ENCODE measurements at places on chromosomes 1 and 21. TPM values are rescaled to one million over a fixed set of nuclear protein-coding genes. Genes with fewer than 3 reads are reported as not detected.

Gene MCL1
- 207 TPM for total RNA-seq

Gene ERG
- not detected for total RNA-seq

Gene USP25
- 46.3 TPM for total RNA-seq

Gene MIS18A
- total RNA-seq = 2.4 TPM

Gene PLXNA2
- 5.8 TPM for total RNA-seq

Gene SLC25A44
- total RNA-seq = 15.9 TPM

Gene GABRD
- not detected for total RNA-seq

Gene EFNA3
- total RNA-seq = 0.97 TPM

Gene GBP4
- total RNA-seq = 0.97 TPM

Data from hair follicle dermal papilla cell (primary cell).